CD8-positive, alpha-beta memory T cell (primary cell): ENCODE measurements at places on chromosomes 2 and 18. TPM values are rescaled to one million over a fixed set of nuclear protein-coding genes. Genes with fewer than 3 reads are reported as not detected.

The RSAD2 gene
- total RNA-seq = 1.00 TPM

The DAW1 gene
- total RNA-seq = not detected

The INHA gene
- total RNA-seq = not detected

The RGPD3 gene
- total RNA-seq = 0.18 TPM

The GCG gene
- total RNA-seq = not detected

The TLX2 gene
- total RNA-seq = 0.37 TPM

The NEMP2 gene
- total RNA-seq = 16.9 TPM

The CRYGB gene
- not detected for total RNA-seq
